ENCODE measurements at places on chromosomes 3 and 15.
A peak's percentile ranks its signal among the peaks of the same experiment; 100 is the strongest.

- DNase-seq = no peak
Observed at GRCh38 chr15:77784361-77785292, 151.9 kb upstream of the LINGO1 start.

- no peak for DNase-seq
Observed at GRCh38 chr3:71893122-71893521, 108.2 kb upstream of the PROK2 start.

- no peak for DNase-seq
Observed at GRCh38 chr3:195071011-195071728, 199.8 kb downstream of the XXYLT1 start.

GRCh38 chr3:60080648-60081047, 1030.8 kb upstream of the CFAP20DC start:
- peak; percentile 21 for DNase-seq

GRCh38 chr3:13158871-13159270, 85.6 kb upstream of the IQSEC1 start:
- DNase-seq = no peak

DNA sequence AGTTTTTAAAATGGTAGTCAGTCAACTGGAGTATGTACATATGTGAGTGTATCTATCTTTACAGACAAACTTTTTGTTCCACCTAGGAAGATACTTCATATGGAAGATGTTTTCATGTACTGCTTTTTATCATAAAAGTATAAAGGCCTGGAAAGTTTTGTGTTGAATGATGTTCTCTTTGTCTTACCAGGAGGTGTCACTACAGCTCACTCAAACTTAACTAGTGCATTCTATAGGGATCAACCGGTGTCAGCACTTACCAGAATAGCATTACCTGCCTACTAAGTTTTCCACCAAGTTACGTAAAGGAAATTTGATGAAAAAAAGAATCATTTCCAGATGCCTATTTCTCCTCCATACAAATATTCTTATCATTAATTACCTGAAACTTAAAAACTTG, 522.6 kb upstream of the SEMA6D start:
- DNase-seq = no peak

GRCh38 chr3:62888180-62888579, 13.0 kb upstream of the CADPS start:
- DNase-seq = no peak

DNA sequence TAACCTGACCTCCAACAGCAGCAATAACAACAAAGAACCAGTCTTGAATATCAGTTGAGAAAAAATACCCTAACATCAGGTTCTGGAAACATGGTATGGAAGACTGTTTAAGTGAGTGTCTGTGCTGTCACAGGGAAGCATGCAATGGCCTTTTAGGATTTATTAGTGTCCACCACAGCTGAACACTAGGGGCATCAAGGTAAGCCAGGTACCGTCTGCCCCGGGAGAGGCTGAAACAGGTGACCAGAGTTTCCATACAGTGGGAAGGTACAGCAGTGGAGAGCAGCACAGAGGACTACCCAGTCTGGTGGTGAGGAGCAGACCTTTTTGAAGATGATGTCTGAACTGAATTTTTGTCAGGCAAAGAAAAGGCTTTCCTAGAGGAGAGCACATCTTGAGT, 18.4 kb downstream of the ZDHHC23 start:
- no peak for DNase-seq

- no peak for DNase-seq
Observed at GRCh38 chr3:114651555-114651954, 357.7 kb downstream of the TIGIT start.

- no peak for DNase-seq
Observed at GRCh38 chr3:33419948-33420347, 20.3 kb downstream of the UBP1 start.

DNA sequence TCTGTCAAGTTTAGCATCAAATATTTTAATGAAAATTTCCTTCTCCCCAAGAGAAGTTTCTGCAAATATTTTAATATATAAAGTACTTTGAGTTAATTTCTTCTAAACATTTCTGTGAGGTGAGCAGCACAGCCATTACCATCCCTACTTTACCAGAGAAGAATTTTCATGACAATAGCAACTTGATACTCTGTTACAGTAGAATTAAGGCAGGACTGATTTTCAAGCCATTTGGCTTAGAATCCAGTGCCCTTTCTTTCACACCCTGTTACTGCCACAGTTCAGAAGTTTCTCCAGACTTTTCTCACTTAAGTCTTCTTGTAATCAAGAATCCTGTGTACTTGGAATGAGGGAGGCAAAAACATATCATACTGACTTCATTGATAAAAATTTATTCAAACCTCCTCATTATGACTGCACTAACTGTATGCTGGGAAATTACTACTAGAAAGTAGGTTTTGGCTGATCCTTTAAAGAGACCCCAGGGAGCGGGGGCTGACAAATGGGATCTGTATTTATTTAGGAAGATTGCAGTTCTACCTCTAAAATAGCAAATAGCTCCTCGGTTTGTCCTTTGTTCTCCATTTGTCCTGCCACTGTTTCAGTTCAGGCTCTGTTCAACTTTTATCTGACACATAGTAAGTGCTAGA, 557.0 kb upstream of the SGO1 start:
- no peak for DNase-seq

DNA sequence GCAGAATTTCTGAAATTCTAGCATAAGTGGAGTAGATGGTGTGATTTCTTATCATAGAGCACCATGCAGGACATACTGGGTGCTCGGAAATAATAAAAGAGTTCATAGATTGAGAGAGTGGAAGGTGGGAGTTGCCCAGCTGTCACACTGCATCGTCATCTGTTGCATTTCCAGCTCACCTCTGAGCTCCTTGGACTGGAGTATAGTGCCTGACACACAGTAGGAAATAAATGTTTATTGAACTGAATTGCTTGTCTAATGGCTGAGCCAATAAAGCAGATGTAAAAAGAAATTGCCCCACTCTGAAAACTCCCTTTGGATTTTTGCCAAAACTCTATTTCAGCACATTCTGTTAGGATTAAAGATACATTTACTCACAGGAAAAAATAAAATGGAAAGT, 108.9 kb upstream of the UBE2E1 start:
- no peak for DNase-seq

DNA sequence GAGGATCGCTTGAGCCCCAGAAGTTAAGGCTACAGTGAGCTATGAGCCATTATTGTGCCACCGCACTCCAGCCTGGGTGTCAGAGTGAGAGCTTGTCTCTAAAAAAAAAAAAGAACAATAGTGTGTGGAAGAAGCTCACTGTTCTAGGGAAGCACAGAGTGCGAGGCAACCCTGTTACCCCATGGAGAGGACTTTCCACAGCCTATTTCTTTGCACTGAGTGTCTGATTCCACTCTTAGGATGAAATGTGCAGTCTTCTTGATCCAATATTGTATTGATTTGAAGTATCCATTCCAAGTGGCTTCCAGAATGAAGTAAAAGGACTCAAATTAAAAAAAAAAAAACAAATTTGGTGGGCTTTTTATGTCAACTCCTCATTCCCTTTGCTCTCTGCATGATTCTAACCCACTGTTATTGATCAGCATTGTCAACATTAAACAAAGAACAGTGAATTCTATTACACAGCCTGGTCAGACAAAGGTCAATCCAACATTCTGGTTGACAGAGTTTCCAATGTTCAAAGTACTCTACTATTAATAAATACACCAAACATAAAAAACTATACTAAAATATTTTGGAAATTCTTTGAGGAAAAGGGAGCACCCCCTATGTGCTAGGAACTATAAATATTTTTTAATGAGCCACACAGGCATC, 150.2 kb upstream of the PTPRG start:
- no peak for DNase-seq

- no peak for DNase-seq
Observed at GRCh38 chr3:129973853-129974563, 512 bp upstream of the TRH start.

DNA sequence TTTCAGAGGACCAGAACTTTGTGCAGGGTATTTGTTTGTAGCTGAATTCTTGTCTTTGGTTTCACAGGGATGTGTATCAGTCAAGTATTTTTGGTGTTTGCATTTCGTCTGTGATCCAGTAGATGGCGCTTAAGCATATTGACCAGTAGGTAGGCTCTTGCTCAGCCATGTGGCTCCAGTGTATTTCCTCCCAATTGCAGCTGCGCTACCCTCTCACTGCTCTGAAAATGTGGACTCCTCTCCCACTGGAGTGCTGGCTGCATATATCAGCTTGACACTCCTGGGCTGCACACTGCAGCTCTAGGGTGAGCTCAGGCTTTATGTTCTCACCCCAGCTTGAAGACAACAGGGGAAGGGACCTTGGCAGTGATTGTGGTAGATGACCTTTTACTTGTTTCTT, 1264.3 kb upstream of the ALCAM start:
- DNase-seq = peak; percentile 53

GRCh38 chr3:156788846-156789245, 37.3 kb upstream of the LEKR1 start:
- DNase-seq = no peak

GRCh38 chr3:86481031-86481430, 509.9 kb downstream of the VGLL3 start:
- DNase-seq = no peak

DNA sequence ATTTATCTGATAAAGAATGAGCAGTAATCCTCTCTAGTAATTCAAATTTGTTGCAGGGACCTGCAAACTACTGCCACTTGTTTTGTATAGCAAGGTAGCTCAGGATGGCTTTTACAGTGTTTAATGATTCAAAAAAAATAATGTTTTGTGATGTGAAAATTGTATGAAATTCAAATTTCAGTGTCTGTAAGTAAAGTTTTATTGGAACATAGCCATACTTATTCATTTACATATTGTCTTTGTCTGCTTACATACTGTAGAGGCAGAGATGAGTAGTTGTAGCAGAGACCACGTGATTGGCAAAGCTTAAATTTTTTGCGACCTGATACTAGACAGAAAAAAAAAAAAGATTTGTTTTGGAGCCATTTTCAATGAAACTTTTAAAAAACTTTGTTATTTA, 6.5 kb upstream of the UTS2B start:
- no peak for DNase-seq

- DNase-seq = no peak
Observed at GRCh38 chr15:53831907-53832770, 72.7 kb upstream of the WDR72 start.

- DNase-seq = no peak
Observed at GRCh38 chr15:90192961-90193786, 8.0 kb upstream of the SEMA4B start.

GRCh38 chr3:25259871-25260270, 168.2 kb upstream of the RARB start:
- DNase-seq = no peak

DNA sequence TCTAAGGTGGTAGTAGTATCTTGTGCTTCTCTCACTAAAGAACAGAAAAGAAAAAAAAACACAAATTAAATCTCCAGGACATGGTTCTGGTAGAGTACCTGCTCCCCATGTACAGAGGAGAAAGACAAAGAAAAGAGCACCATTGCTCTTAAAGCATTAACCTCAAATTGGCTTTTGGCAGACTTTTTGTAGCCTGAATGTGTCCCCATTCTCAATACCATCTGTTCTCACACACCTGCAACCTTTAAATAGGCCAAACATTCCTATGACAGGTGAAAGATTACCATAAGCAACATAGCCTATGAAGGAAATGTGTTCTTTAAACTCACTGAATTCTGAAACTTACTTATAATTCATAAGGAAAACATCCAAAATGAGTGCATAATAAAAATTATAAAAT, 68.0 kb downstream of the TIPARP start:
- no peak for DNase-seq

DNA sequence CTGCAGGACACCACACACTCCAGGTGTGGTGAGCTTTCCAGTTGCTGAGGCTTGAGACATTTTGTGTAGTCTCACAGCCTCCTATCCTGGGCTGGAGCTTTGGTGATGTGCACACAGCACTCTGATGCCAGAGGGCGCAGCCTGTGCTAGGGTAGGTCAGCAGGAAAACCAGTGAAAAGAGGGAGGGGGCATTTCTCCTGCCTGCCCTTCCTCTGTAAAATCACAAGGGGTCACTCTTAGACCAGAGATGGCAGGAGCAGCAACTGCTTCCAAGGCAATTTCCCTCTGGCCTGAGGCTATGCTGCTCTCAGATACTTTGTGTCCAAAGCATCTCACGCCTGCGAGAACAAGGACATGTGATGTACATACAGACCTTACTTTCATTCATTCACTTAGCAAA, 16.5 kb upstream of the MUSTN1 start:
- DNase-seq = peak; percentile 73

DNA sequence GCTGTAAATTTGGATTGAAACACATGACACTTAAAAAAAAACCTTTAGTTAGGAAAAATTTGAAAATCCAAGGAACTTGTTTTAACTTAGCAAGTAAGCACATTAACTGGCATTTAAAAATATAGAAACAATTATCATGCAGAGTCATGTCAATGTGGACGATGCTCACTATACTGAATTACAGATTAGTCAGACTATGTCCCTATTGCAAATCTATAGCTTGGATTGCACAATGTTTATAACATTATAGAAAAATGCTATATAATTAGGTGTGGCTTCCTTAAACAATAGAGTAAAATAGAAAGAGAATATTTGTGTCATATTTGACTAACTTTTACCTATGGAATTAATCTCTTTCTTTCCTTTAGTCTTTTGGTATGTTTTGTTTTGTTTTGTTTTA, 48.4 kb upstream of the TUSC7 start:
- DNase-seq = no peak

- no peak for DNase-seq
Observed at GRCh38 chr15:78943692-78944091, 1.2 kb downstream of the CTSH start.

DNA sequence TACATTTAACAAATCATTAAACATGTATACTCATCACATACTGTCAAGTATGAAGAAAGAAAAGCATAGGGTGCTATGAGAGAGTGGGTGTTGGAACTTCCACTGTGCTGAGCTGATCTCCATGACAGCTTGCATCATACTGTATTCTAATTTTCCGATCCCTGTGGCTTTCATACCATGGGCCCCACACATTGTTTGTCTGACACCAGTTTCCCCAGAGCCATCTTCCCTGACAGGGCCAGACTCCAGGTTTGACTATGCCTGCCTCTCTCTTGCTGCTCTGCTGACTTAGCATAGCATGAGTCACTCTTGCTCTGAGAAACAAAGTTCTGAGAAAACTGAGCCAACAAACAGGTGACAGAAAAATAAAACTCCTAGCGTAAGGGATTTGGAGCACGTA, 37.0 kb upstream of the CASR start:
- DNase-seq = no peak

DNA sequence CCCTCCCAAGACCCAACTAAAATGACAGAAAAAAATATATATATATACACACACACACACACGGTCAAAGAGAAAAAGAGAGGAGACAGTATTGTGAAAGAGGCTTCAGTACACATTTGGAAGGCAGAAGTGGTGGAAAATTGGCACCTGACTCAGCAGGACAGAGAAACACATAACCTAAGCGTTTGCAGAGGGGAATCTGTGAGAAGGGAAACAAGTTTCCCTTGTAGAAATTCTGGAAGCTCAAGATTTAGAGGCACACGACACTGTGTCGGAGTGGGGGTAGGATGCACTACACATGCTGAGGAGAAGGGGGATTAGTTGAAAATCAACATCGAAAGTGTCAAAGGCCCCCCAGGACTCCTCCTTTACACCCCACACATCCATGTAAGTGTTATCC, 53.1 kb downstream of the PAK2 start:
- no peak for DNase-seq

Measured in foreskin melanocyte (primary cell).